IPS DF 19.7 (cell line): ENCODE measurements at places on chromosomes 6 and 20.

DNA sequence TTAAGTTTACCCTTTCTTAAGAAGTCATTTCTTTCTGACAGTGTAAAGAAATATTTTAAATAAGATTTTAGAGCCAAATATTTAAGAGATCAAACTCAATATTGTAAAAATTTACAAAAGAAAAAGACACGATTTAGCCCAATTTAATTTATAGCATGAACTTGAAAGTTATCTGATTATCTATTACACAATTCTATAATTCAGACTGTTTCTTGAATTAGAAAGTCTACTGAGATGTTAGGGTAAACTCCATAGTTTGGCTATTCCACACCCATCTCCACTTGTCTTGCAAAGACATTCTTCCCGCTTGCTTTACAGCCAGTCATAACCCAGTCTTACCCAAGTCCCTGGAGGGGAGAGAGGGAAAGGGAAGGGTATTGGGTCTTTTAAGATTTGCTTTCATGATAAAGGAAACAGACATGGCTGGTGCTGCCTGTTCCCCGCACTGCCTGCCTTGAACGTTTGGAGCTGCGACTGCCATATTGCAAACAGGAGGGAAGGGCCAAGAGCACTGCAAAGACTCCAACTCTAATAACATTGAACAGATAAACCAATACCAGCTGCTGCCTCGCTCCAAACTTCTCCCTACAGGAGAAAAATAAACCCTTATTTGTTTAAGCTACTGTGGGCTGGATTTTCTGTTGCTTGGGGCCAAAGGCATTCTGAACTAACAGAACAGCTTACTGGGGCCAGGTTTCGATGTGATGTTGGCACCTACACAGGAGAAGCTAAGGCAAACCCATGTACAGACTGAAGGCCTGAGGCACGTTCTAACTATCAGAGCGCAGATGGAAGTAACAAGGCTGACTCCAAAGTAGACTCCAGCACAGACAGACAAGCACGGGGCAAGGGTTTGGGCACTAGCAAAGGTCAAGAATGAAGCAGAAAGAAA, 552.3 kb upstream of the JARID2 start:
- no peak for DNase-seq

DNA sequence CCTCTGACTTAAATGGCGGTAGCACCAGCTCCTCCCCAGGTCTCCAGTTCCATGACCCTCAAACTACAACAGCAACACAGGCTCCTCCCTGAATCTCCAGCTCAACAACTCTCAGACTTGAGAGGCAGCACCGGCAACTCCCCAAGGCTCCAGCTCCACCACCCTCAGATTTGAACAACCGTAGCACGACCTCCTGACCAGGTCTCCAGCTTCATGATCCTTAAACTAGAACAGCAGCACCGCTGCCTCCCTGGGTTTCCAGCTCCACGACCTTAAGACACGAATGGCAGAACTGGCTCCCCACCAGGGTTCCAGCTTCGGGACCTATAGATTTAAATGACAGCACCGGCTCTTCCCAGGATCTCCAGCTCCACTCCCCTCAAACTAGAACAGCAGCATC, 325.8 kb downstream of the PREX1 start:
- no peak for DNase-seq

DNA sequence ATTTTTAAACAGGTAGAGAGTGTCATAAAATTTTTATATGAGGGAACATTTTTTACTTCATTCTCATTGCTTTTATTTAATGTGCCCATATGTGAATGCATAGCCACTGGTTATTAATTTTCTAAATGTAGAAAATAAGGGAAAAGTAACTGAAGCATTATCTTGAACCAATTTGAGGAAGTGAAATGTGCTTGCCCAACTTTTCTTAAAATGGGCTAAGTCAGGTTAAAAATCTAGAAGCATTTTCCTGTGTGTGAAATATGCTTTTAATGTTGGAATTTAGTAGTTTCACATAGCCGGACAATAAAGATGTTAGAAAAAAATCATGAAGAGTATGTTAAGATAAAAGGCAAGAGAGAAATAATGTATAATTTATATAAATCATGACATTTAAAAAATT, 3.8 kb downstream of the SEC23B start:
- DNase-seq = no peak

- no peak for DNase-seq
These were observed 406.2 kb upstream of the AGPAT4 start for GRCh38 chr6:161679980-161680538.

GRCh38 chr6:121435444-121436069, at the start of gene GJA1:
Gene GJA1 (plus strand): TSS chr6:121435646. CDS start chr6:121446848, 11,202 bp downstream.
- peak; percentile 78 for DNase-seq

- DNase-seq = no peak
These were observed 43.4 kb downstream of the PLAGL1 start for GRCh38 chr6:143964674-143965081.

DNA sequence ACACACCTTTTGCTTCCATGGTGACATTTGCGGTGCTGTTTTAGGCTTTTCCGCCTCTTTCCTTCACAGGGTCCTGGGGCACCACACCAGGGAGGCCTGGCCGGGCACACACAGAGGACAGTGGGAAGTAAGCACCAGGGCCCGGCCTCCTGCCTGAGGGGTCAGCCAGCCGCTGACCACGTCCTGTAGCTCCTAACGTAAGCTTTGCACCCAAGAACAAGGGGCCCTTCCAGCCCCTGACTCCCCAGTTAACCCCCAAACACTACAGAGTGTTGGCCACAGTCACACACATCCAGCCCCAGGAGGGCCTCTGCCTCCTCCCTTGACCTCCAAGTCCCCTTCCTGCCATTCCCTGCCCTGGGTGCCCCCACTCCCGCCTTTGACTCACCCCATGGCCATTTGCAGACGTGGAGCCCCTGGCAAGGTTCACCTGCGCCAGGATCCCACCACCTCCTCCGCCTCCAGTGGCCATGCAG, 54.7 kb downstream of the YTHDF1 start:
- no peak for DNase-seq

DNA sequence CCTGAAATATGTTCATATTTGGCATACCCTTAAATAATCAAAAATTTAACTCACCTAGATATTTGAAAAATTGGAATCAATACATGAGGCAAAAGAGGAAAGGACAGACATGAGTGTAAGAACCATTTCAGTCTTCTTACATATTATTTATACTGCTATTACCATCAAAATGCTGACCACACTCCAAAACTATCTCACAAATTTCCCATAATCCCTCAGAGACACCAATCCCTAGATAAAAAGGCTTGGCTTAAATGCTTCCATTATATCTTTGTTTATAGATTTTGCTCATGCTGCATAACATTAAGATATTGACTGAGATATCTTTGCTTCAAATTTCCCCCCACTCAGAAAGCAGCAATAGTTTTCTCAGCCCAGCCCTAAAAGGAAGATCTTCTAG, 11.7 kb upstream of the NT5DC1 start:
- DNase-seq = no peak

DNA sequence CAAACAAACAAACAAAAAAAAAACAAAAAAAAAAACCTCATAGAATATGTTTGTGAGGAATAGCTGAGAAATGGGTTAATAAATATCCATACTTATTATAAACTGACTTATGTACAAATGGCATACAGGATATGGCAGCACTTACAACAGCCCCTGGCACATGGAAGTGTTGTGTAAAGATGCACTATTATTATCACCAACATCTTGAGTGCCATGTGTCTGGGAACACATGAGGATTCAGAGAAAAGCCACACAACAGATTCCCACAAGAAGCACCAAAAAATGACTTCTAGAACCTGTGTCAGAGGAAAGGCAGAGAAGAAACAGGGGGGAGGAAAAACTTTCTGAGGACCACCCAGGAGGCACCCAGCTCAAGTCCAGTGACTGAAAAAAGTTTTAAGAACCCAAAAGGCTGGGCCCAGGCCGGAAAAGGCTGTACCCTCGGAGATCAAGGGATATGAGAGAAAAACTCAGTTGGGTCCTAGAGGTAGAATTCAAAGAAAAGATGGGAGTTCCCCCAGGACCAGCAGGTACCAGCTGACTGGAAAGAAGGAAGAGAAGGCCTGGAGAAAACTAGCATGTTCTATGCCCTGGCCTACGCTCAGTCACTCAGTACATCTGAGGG, 9.4 kb upstream of the TAF8 start:
- no peak for DNase-seq
